NCI-H460 (cell line): ENCODE measurements at places on chromosomes 12 and 14. TPM values are rescaled to one million over a fixed set of nuclear protein-coding genes. Genes with fewer than 3 reads are reported as not detected.

ASB2 gene
- total RNA-seq, result not detected in 2 replicates

USP30 gene
- 8.2 and 13.6 TPM in 2 replicates for total RNA-seq

SLC4A8 gene
- total RNA-seq, result 0.29 and 0.35 TPM in 2 replicates

HIF1A gene
- 201 and 214 TPM in 2 replicates for total RNA-seq

HCAR2 gene
- 0.17 TPM in 2 replicates for total RNA-seq

GRCh38 chr14:81485781-81486180, 47.9 kb downstream of the SEL1L start:
- DNase-seq, result no peak

DNA sequence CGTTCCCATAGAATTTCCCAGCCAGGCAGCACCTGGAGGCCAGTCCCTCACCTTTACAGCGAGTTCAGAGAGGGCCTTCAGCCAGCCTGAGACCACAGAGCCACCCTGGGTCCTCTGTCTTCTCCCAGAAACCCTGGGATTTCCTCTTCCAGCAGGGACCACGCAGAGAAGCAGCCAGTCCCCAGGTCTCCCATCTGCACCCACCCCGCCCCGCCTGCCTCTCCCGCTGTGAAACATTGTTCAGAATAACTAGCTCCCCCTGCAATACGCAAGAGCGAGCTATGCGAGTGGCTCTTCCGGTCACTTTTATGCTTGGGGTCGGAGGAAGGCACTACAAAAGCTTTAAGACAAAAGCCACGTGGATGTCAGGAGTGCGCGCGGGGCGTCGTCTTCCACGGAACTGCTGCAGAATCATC, 77.8 kb downstream of the SERPINA3 start:
- no peak for DNase-seq

GRCh38 chr12:92341065-92341668, 195.5 kb upstream of the BTG1 start:
- no peak for DNase-seq

DNA sequence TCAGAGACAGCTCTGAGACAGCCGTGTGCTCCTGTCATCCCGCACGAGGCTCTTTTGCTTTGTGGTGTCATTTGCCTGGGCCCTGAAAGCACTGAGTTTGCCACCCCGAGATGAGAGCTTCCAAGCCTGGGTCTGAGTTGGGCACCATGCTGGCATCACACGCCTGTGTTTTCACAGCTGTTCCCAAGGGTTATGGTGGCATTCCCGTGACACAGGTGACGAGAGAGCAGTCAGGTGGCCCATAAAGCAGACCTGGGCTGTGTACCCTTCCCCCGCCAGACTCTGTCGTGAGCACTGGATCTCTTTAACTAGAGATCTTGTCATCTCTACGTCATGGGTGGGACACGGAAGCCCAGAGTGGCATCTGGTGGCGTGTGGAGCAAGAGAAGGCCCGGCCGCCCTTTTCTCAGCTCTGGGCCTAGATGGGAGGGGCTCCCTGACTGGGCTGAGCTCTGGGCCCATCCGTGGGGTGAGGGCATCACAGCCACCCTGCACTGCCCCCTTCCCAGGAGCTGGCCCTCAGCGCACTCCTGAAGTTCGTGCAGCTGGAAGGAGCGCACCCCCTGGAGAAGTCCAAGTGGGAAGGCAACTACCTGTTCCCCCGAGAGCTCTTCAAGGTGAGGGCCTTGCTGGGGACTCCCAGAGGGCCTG, 2.6 kb downstream of the NOC4L start:
- DNase-seq, result no peak

DNA sequence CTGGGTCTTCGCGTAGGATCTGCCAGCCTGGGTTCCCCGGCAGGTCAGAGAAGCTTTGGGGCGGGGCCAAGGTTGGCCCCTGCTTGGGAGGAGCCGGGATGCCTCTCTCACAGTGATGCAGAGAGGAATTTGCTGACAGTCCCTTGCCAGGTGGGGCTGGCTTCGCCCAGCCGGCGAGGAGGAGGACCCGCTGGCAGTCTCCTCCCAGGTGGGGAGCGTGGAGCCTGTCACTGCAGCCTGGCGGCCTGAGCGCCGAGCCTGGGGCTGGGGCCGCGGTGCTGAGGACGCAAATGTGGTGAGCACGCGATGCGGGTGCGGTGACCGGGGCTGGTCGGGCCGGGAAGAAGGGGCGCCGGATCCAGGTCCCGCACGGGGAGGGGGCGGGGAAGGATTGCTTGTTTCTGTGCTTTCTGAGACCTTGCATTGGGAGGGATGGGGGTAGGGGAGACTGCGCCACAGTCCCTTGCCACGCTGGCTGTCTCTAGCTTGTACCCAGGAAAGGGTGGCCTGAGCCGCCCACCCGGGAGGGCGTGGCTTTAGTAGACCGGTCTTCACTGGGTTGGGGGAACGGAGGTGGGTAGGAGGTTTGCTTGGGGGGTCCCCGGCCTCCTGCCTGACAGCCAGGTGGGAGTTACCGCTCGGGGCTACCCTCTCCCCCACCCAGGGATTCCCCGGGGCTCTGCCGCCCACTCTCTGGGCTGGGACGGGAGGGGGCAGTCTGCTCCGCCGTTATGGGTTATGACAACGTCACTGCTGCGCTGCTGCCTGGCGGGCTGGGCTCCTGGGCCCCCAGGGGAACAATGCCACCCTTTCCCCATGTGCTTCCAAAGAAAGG, at the start of gene TMEM63C:
TMEM63C (plus strand) TSS at position 196 of the 835 bp plus-strand sequence. CDS start 37,016 bp downstream, outside the sequence.
- DNase-seq, result peak; percentile 15

- DNase-seq, result no peak
Observed at GRCh38 chr12:51196547-51196946, 21.3 kb downstream of the POU6F1 start.

DNA sequence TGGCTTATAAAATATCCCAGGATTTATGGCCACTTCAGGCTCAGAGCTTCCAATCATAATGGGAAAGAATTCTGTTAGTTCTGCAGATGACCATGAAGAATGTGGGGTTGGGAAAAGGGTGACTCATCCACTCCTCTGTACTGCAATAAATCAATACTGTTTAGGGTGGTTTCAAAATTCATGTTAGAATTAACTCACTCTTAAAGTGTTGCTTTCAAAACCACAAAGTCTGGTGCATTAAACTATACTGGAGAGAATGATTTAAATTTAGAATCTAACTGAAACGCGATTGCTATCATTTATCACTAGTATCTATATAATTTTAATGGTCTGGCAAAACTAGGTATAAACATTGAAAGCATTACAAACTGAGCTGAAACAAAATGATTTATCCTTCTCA, 798 bp downstream of the CCDC198 start:
- no peak for DNase-seq

DNA sequence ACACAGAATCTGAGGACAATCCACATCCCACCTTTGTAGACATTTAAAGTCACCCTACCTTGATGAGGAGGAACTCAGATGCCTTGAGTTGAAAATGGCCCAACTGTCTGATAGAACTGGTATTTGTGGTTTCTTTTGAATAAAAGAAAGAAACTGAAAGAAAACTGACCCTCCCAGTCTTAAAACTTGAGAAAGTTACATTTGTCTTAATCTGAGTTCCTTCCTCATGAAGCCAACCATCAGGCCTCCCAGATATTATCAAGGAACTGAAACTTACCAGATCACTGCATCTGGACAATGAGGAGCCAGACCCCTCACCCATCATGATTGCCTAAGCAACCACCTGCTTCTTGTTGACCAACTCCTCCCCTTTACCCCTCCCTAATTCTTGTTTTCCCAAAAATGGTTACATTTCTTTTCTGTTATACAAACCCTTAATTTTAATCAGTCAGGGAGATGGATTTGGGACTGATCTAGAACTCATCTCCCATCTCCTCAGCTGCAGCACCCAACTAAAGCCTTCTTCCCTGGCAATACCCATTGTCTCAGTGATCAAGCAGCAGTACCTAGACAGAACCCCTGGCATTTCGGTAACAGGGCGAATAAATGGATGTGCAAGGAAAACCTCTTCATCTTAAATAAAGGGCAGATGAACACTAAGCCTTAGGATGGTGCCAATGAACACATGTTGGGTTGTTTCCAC, 72.0 kb upstream of the RESF1 start:
- DNase-seq, result no peak

GRCh38 chr12:49021292-49021915, 2.8 kb upstream of the PRKAG1 start:
- DNase-seq, result no peak
